Activated naive CD4-positive, alpha-beta T cell (primary cell): ENCODE measurements at places on chromosomes 6 and 20.

DNA sequence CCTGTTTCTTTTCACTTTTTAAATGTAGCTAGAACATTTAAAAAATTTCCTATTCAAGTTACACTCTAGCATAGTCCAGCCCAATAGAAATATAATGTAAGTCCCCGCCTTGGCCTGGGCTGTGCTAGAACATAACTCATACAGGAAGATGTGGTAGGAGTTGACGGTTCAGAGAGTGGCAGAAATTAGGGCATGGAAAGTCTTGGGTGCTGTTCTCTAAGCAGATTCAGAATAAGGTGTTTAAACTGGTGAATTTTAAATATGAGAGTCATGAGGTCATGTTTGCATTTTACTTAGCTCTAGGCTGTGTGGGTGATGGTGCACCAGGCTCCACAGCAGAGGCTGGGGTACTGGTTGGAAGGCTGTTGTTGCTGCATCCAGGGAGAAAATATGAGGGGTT is 256.5 kb downstream of the FARS2 start:
- no peak for DNase-seq

- no peak for DNase-seq
Measured at GRCh38 chr20:10713161-10713560, 39.4 kb upstream of the JAG1 start.

DNA sequence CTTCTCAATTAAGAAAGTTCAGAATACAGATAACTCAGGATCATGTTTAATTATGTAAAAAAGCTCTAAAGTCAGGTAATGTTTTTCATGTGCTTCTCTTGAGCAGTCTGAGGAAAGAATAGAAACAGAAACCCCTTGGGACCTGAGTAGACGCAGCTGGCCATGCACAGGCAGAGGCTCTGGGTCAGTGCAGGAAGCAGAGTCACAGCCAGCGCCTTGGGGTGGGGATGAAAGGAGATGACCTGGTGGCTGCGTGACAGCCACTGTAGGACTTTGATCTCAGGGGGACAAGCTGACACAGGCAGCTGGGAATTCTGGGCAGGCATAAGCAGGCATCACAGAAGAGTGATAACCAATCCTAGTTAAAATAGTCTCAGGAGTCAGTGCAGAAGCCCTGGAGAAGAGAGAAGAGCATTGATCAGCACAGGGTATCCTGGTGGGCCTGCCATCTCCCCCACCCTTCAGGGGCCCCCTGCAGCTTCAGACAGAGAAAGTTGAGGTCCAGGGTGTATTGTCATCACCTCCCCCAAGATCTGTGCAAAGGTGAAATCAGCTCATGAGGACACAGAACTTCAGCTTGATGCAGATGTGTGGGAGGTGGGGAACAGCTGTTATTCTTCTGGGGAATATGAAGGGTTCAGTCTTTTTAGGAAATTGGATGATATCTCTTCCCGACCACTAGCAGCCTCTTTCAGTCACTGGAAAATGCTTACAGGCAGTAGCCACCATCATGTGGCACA is 6.4 kb downstream of the HLA-DQB1 start:
- DNase-seq: no peak

DNA sequence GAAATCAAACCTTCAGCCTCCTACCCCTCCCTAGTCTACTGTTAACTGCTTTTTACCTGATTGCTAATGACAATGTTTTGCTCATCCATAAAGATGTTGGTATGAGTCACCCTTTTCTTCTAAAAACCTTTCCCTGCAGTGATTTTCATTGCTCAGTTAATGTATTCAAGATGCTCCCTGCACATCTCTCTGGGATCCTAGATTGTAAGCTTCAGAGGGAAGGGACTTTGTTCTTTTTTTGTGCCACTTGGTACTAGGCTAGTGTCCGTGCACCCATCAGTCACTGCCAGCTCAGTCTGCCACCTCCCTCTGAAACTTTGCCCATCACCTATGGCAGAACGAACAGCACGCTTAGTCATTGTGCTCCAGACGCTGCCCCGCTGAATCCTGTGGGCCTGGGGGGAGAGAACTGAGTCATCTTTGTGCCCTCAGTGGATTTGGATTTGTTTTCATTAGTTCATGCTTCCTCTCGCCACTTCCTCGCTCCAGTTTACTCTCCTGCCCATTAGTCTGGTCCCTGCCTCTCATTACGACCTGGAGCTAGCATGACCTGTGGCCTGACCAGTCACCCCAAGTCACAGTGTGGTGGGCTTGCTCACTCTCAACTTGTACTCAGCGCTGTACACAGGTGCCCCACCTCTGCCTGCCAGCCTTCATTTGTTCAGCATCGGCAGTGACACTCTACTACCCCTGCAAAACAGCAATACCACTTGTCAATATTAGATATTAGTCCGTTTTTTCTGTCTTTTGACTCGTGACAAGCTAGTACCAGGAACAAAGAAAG is 78.0 kb upstream of the TMEM181 start:
- no peak for DNase-seq

DNA sequence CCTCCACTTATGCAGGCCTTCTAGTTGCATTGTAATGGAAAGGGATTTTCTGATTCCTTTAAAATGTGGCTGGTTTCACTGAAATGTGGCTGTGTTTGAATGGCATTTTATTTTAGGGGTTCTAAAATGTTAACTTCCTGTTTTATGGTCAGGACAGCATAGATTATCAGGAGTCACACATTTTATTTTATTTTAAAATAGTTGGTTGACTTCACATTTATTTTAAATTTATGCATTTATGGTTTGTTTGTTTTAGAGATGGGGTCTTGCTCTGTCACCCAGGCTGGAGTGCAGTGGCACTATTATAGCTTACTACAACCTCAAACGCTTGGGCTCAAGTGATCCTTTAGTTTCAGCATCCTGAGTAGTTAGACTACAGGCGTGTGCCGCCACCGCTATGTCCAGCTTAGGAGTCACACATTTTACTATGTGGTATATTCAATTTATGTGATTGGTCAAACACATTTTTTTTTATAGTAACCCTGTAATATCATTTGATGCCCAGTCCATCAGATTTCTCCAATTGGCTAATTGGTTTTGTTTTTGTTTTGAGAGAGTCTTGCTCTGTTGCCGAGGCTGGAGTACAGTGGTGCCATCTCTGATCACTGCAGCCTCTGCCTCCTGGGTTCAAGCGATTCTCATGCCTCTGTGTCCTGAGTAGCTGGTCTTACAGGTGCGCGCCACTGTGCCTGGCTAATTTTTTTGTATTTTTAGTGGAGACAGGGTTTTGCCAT is 2.3 kb downstream of the DTD1 start:
- no peak for DNase-seq

DNA sequence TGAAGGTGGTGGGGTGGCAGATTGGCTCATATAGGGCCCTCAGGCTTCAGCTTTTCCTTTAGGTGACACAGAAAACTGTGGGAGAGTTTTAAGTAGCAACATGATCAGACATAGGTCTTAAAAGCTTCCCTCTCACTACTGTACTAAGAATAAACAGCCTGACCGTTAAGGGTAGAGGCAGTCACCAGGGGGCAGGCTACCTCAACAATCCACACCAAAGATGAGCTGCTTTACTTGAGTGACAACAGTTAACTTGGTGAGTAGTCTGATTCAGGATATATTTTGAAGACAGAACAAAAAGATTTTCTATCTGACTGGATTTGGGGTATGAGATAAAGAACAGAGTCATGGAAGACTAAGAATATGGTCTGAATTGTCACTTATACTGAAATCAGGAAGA is 193.1 kb upstream of the SHLD1 start:
- DNase-seq: peak; percentile 5

DNA sequence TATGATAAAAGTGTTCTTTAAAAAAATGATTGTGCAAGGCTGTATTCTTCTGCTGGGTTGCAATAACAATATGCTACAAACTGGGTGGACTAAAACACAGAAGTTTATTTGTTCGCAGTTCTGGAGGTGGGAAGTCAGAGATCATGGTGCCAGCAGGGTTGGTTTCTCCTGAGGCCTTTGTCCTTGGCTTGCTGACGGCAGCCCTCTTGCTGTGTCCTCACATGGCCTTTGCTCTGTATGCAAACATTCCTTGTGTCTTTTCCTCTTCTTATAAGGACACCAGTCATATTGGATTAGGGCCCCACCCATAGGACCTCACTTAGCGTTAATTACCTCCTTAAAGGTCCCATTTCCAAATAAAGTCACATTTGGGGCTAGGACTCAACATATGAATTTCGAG is 220.4 kb downstream of the SAMD5 start:
- no peak for DNase-seq

DNA sequence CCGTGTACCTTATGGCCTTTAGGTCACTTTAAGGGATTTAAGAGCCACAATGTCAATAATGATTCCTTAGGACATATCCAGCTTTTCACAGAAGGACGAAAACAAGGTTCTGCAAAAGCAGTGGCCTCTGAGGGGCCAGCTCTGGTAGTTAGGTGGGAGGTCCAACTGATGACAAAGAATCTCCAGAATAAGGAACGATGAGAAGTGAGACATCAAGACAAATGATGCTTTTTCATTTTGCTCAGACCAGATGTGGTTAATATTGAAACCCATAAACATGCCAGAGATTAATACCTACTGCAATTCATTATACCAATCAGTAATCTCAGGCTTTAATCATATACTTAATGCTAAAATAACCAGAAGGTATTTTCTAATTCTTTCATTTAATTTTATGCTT is 1.9 kb downstream of the C6orf58 start:
- DNase-seq: no peak

- DNase-seq: no peak
Measured at GRCh38 chr6:35492258-35492973, 4.5 kb downstream of the TEAD3 start.

GRCh38 chr6:89452281-89452680 is 19.3 kb downstream of the ANKRD6 start:
- no peak for DNase-seq
